Stimulated activated CD4-positive, alpha-beta T cell treated with anti-CD3 and anti-CD28 coated beads, Interleukin-15, amount 100 ng/mL, for 1 hour (primary cell): ENCODE measurements at places on chromosomes 7 and 10.

DNA sequence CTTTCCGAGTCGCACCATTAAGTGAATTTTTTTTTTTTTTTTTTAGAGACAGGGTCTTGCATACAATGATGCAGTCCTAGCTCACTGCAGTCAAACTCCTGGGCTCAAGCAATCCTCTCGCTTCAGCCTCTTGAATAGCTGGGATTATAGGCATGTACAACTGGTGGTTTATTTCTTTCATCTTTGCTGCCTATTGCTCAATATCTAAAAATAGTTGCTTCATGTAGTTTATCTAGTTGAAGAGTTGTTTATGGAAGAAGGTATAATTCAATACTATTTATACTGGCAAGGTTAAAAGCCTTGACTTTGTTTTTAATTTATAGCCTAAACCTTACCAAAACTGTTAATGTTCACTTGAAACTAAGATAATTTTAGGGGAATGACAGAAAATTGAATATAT, 66.9 kb downstream of the SEMA3D start:
- DNase-seq = no peak

GRCh38 chr10:49292565-49293207, 6.3 kb upstream of the C10orf71 start:
- no peak for DNase-seq

DNA sequence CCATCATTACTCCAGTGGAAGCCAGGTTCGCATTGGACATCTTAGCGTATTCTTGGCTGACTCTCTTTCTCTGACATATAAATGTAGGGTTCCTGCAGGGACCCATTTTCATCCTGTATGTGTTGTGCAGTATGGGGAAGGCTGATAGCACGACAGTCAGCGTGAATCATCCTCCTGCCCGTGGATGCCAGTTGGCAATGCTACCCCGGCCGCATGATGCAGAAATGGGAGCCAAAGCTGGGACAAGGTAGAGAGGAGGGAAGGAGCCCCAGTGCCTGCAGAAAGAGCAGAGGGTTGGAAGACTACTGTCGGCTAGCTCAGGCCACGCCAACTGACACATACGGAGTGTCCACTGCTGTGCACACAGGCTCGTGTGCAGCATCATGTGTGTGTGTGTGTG, 251.6 kb downstream of the SKAP2 start:
- DNase-seq = no peak

- no peak for DNase-seq
These were observed 167.0 kb downstream of the SNX13 start for GRCh38 chr7:17773289-17773626.

DNA sequence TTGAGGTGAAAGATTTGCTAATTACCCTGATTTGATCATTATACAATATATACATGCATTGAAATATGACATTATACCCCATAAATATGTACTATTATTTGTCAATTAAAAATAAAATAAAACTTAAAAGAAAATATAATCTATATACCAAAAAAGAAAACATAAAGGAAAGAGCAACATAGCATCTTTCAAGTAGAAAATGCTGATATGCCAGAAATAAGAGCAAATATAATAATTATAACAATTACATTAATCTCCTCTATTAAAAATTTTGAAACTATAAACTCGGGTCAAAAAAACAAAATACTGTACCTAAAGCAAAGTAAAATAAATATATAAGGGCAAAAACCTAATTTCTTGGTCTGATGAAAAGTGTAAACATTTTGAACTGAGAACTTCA, 209.3 kb upstream of the PDE1C start:
- DNase-seq = no peak

DNA sequence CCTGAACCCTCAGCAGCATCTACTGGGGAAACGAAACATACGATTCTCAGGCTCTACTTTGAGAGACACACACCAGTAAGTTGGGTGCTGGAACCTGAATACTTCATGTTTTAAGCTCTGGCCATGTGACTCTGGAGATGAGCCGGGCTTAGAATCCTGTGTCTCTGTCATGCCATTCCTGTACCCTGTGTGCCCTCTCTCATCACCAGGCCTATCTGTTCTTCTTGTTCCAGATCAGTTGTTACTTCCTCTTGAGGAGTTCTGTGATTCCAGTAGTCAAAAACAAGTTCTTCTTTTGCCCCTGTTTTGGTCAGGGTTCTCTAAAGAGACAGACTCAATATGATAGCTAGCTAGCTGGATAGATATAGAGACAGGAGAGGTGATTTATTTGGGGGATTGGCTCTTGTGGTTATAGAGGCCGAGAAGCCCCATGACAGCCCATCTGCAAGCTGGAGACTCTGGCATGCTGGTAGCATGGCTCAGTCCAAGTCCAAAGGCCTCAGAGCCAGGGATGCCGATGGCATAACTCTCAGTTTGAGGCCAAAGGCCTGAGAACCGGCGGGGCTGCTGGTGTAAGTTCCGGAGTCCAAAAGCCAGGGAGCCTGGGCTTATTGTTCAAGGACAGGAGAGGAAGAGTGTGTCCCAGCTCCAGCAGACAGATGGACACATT, 54.3 kb downstream of the CHN2 start:
- DNase-seq = no peak

GRCh38 chr7:95596198-95597063, at the start of gene PDK4:
Gene PDK4, minus strand, starts transcription at chr7:95596516. Its CDS starts 223 bp downstream, at chr7:95596293.
- DNase-seq = no peak

DNA sequence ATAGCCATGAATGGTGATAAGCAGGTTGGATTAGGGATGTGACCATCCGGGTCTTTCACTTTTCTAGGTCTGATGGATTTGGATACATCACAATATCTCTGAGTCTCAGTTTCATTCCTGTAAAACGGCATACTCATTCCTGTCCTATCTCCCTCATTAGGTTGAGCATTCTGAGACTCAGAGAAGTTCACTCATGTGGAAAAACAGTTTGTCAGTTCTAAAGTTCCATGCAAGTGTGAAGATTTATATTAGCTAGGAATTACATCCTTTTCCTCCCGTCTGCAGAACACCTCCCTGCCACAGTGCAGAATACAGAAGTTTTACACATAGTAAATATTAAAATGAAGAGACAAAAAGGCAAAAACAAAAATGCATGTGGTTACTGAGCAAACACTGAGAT, 94.2 kb upstream of the SLC25A13 start:
- no peak for DNase-seq

GRCh38 chr10:126907423-126907970, 2.3 kb downstream of the DOCK1 start:
- no peak for DNase-seq

DNA sequence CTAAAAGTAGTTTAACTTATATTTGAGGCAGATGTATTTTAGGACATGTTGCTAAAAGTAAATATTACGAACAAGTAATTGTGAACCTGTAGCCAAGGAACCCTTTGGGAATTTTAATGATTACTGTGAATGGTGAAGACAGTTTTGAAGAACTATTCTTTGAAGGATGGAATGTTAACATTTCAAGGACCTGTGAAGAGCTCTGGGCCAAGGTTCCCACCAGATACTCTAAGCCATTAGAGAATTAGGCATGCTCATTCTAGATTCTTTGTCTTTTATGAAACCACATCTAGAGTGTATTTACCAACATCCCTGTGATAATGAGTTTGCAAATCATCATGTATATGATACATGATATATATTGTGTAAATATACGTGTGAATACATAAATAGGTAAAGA, 99.8 kb downstream of the SEPTIN7 start:
- DNase-seq = no peak

DNA sequence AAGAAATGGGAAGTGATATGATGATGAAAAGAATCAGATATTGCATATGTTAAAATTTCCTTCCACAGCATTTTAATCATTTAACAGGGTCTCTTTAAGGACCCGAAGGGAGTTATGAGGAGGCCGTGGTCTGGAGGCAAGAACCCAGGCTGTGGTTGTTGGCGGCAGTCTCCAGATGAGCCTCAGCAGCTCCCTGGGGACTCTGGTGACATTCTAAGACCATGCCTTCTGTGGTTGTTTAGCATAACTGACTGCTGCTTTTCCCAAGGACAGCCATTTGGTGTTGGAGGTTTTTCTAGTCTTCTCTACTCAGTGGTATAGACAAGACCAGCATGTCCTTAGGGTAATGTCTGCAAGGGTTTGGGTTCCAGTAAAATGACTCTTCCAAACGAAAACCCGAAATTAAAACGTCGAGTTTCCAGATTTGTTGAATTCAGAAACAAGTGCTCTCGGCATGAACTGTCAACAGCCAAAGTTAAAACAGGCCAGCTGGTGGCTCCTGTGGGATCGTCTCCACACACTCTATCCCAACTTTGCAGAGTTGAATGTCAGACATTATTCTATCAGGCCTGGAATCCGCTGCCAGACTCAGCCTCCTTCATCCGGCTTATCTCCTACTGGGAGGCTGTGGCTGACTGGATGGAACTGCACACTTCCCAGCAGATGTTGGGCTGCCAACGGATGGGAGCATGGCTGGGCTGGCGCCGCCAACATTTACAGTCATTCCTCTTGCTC, 183.1 kb downstream of the TAX1BP1 start:
- no peak for DNase-seq

DNA sequence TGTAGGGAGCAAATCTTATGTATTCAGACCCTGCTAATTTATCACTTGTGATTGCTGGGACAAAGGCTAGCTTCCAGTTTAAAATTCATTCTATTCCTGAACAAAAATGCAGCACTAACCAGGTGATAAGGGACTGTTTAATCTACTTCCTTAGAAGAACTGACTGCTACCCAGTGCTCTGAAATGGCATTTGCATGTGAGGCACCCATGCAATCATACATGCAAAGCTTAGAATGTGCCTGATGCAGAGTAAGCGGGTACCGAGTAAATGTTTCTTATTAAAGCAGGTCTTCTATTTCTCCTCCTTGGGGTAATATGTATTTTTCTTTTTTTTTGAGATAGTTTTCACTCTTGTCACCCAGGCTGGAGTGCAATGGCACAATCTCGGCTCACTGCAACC, 54.5 kb downstream of the NEURL1 start:
- no peak for DNase-seq
